ENCODE measurements at places on chromosomes 11 and 22. TPM values are rescaled to one million over a fixed set of nuclear protein-coding genes. Genes with fewer than 3 reads are reported as not detected.

DNA sequence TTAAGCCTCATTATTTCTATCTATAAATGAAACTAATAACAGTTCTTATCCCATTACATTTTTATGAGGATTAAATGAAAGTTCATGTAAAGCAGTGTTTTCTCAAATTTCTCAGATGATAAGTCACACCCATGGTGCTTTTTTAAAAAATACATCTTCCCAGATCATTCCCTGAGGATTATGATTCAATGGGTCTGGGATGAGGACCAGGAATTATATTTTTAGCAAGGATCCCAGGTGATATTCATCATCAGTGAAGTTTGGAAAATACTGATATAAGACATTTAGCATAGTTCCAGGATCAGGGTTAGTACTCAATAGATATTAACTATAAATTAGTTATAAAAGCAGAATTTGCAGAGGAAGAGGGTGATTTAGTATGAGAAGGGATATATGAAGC lies 89.1 kb downstream of the BBOX1 start:
- DNase-seq = no peak

Gene PANX3
- not detected for total RNA-seq

GRCh38 chr22:19325296-19325948 lies 33.9 kb upstream of the CLTCL1 start:
- no peak for DNase-seq

GRCh38 chr11:119445850-119446249 lies 22.9 kb upstream of the THY1 start:
- DNase-seq = no peak

GRCh38 chr11:113198972-113199661 lies 115.3 kb upstream of the TTC12 start:
- no peak for DNase-seq

GRCh38 chr11:107043242-107044006 lies 25.1 kb upstream of the GUCY1A2 start:
- no peak for DNase-seq

Gene ZNF280A
- total RNA-seq = not detected

DNA sequence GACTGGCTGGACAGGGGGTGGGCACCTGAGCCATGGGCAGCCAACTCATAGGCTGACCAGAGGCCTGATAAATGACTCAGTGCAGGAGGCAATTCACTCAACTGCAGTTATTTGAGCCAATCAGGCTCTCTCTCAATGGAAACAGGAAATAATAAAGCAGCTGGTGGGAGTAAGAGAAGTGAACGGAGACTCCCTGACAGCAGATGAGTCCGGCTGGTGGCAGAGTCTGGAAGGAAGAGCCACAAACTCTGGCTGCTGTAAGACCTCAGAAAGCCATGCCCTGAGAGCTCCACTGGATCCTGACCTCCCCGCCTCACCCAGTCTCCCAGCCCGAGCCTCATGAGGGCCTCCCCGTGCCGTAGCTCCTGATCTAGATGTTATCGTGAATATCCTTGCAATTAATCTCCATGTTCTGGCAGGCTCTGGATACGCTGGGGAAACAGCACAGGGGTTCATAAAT lies 69.8 kb downstream of the TRIM29 start:
- no peak for DNase-seq

DNA sequence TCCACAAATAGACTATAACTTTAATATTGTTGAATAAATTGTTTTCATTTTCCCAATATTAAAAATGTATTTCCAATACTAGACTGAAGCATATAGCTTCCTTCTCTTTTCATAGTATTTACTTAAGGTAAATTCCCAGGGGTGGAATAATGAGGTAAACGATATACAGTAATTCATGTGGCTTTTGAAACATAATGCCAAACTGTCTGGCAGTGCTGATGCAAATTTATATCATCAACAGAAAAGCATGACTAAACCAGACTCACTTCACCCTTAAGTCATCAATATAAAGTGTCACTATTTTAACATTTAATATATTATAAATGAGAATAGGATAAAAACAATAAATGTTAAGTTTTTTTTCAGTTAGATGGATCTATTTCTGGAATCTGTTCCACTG lies 13.6 kb downstream of the C2CD3 start:
- no peak for DNase-seq

- no peak for DNase-seq
Measured at GRCh38 chr22:50528682-50529415, 963 bp downstream of the TYMP start.

DNA sequence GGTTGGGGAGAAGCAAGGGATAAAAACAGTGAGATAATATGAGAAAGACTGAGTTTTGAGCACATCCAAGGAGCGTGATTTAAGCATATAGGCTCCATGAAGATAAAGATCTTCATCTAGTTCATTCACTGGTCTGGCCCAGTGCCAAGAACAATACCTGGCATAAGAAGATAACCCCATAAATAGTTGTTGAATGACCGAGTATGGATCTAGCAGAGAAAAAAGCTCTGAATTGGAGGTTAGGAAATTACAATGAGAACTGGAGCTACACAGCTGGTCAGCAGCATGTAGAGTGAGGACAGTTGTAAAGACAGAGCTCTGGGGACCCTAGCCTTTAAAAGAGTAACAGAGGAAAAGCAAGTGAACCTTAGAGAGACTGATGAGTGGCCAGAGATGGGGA lies 33.0 kb upstream of the PAK1 start:
- DNase-seq = no peak

Gene PHF5A
- total RNA-seq = 35.8 TPM

Measured in naive thymus-derived CD8-positive, alpha-beta T cell (primary cell).